ENCODE measurements at places on chromosomes 4 and X.

- no peak for DNase-seq
Measured at GRCh38 chr4:61320154-61320553, 120.0 kb downstream of the ADGRL3 start.

- DNase-seq, result no peak
Measured at GRCh38 chr4:117835566-117835965, 198.7 kb upstream of the NDST3 start.

DNA sequence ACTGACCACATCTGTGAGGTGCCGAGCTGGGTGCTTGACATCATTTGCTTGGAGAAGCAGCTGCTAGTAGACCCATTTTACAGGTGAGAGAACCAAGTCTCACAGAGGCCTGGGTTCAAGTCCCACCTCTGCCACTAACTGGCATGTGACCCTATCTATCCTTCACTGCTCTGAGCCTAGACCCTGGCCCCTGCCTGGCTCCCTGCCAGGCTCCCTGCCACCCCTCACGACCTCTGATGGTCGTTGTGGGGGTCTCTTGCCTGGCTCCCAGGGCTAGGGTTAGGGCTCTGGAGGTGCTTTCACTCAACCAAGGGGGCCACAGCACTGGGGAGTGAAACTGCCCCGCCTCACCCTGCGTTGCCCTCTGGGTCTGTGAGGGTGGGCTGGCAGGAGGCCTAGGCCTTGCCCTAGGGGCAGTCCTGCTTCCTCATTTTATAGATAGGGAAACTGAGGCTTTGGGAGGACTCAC is 7.2 kb upstream of the ADD1 start:
- no peak for DNase-seq

DNA sequence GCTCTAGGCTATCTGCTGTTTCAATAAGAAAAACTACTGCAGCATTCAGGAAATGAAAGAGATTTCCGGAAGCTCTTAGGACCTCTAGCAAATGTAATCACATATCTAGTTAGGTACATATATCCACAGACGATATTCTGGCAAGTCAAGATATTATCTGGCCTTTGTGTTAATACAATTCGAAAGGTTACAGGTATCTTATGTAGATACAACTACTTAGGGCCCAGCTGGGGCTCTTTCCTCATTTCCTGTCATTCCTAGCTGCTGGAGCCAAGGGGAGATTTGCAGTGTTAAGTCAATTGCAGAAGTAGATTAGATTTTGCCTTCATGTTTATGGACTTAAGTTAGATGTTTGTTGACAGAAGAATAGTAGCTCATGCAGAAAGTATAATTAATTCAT is 299.5 kb downstream of the ARHGAP24 start:
- no peak for DNase-seq

- no peak for DNase-seq
Measured at GRCh38 chr4:155646001-155646400, 20.6 kb upstream of the GUCY1A1 start.

DNA sequence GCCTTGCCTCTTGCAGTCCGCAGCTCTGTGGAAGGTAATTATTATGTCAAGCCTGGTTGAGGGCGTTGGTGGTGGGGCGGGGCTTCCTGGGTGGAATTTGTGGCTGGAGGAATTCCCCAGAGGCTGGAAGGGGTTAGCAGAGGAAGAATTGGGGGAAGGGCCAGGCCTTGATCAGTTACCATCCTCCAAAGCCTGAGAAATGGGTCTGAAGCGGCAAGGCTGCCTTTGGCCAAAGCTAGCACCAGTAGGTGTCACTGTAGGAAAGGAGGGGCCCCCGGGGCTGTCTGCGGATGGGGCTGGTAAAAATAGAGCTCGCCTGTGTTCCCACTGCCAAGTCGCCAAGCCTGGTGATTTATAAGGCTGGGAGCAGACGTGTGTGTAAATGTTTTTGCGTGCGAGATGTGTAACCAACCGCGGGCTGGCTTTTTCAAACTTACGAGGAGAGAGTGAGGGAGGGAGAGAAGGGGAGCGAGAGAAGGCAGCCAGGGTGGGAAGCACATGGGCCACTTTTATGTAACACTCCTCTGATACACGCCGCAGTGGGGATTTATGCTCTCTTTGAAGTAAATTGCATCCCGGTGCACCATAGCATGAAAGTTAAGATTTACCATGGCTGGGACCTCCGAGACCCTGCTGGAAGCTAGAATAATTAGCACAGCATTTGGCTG is 367.0 kb downstream of the BCOR start:
- DNase-seq, result peak; percentile 64

- DNase-seq, result no peak
Measured at GRCh38 chr4:168077726-168078239, 14.6 kb upstream of the ANXA10 start.

DNA sequence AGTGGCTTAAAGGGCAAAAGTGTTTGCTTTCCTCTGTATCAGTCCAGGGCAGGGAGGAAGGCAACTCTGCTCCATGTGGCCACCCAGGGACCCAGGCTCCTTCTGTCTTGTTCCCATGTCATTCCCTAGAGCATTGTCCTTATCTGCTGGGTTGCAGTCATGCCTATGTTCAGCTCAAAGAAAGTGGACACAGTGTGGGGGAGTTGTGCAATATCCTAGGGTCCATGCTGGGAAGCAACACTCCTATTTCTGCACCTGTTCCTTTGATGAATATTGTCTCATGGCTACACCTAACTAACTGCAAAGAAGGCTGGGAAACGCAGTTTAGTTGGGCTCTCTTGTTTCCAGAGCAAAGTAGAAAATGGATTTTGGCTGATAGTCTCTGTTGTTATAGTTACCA is 107.0 kb upstream of the OTUD4 start:
- no peak for DNase-seq

DNA sequence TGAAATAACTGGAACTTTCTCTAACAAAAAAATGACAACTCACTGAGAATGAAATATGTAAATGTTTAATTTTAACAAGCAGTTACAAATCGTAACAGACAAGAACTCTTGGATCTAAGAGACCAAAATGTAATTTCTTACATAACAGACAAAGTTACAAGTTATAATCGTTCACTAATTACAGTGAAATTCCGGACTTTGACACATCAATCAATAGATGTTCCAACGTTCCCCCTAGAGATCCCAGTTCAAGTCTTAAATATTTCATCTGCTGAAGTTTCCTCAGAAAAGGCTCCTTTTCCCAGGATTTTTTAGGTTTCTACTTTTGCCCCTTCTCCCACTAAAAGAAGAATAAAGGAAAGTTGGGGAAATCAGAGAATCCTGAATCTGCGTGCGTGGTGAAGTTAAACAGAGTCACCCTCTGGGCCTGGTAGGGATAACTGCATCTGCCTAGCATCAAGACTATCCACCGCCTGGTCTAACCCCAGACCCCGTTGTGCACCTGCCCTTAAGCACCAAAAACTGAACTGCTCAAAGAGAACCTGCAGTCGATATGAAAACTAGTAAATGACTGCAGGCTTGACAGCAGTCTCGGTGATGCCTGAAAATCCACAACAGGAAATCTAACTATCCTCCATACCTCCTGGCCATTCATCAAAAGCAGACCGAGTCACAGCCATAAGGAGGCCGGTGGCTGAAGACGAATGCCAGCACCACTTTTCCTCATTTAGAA is 2.3 kb downstream of the IRF2 start:
- peak; percentile 22 for DNase-seq

- no peak for DNase-seq
Measured at GRCh38 chr4:152101556-152102435, 341.0 kb upstream of the GATB start.

All from activated T-cell treated with anti-CD3 and anti-CD28 coated beads, Interleukin-2, amount 50 U/mL, for 72 hours (primary cell).